ENCODE measurements at places on chromosomes 16 and 17. TPM values are rescaled to one million over a fixed set of nuclear protein-coding genes. Genes with fewer than 3 reads are reported as not detected.

SPATA32 gene
- 0.22 TPM for total RNA-seq

ZNF205 gene
- total RNA-seq: not detected

TEKT5 gene
- not detected for total RNA-seq

GRCh38 chr16:67549240-67549639 lies 13.1 kb upstream of the CTCF start:
- no peak for DNase-seq
- no peaks in the 10 kb centered on the region for H3K36me3 ChIP-seq
- H3K4me1 ChIP-seq: peaks cover 45% of the 10 kb centered on the region
- no peak overlapping the region for H3K4me3 ChIP-seq
- peak overlapping the region; percentile 42 for H3K27ac ChIP-seq

DNA sequence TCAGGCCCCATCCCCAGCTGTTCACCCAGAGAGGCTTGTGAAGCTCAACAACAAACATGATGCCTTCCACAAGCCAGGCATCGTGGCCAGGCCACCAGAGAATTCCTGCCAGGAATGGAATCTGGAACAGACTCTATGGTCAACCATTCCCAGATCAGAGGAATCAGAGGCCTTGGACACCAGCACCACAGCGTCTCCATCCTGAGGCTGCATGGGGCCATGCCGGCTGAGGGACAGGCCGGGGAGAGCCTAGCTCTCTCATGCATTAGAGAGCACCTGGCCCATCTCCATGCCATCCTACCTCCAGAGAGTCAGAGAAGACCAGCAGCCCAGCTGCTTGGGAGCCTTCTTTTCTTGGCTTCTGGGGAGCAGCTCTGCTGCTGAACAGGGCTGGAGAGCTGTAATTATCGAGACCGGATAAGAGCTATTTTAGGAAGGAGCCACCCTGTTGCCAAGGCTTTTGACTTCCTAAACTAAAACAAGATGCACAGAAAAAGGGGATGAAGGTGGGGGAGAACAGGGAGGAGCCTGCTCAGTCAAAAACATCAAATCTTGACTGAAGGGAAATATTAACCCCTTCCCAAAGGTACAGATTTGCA lies 24.5 kb upstream of the MTMR4 start:
- no peaks in the 10 kb centered on the region for H3K4me1 ChIP-seq
- no peak overlapping the region for H3K27ac ChIP-seq
- H3K27me3 ChIP-seq: no peaks in the 10 kb centered on the region
- no peak for DNase-seq
- no peaks in the 10 kb centered on the region for H3K36me3 ChIP-seq

DNA sequence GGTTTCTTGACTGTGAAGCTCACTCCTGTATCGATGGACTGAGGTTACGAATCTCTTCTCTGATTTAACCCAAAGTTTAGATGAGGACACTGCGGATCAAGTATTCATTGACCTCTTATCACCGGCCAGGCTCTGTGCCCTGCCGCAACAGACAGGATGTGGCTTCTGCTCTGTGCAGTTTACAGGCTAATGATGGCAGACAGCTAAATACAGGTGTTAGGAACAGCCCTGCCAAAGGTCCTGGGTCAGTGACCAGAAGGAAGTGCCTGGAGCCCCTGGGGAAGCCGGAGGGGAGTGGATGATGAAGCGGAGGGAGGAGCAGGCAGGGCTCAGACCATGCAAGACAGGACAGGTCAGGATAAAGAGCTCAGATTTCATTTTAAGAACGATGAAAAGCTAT lies 44.4 kb downstream of the HAPSTR1 start:
- no peak for DNase-seq
- H3K4me1 ChIP-seq: peaks cover 19% of the 10 kb centered on the region
- no peaks in the 10 kb centered on the region for H3K36me3 ChIP-seq
- no peaks in the 10 kb centered on the region for H3K27me3 ChIP-seq
- no peak overlapping the region for H3K27ac ChIP-seq
- H3K4me3 ChIP-seq: no peak overlapping the region

GRCh38 chr16:5874899-5875298 lies 777.3 kb upstream of the EEF2KMT start:
- H3K27ac ChIP-seq: no peak overlapping the region
- DNase-seq: no peak
- H3K4me1 ChIP-seq: no peaks in the 10 kb centered on the region
- H3K36me3 ChIP-seq: no peaks in the 10 kb centered on the region
- no peaks in the 10 kb centered on the region for H3K27me3 ChIP-seq

DNA sequence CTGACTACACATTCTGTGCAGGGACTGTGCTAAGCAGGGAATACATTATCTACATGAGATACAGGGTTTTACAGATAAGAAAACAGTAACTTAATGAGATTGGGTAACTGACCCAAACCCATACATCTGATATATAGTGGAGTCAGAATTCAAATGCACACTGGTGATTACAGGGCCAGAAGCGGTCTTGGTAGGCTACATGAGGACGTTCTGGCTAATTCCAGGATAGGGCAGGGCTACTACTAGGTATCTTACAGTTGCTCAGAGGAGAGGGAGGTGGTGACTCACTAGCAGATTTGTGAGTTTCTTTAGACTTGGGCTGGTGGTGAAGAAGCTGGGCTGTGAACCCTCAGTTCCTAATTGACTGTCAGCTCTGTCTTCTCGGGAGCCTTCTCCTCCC lies 21.4 kb downstream of the TRIM16 start:
- no peaks in the 10 kb centered on the region for H3K4me1 ChIP-seq
- DNase-seq: no peak
- H3K4me3 ChIP-seq: no peak overlapping the region
- no peak overlapping the region for H3K27ac ChIP-seq
- no peaks in the 10 kb centered on the region for H3K27me3 ChIP-seq
- no peaks in the 10 kb centered on the region for H3K36me3 ChIP-seq

- H3K27me3 ChIP-seq: no peaks in the 10 kb centered on the region
- no peaks in the 10 kb centered on the region for H3K36me3 ChIP-seq
- H3K27ac ChIP-seq: no peak overlapping the region
- no peaks in the 10 kb centered on the region for H3K4me1 ChIP-seq
- DNase-seq: no peak
Measured at GRCh38 chr17:79176792-79177601, 102.4 kb downstream of the ENGASE start.

GRCh38 chr17:49439673-49440571 lies 25.2 kb upstream of the PHB1 start:
- no peaks in the 10 kb centered on the region for H3K36me3 ChIP-seq
- H3K27me3 ChIP-seq: peaks cover 9% of the 10 kb centered on the region
- no peak overlapping the region for H3K4me3 ChIP-seq
- H3K4me1 ChIP-seq: no peaks in the 10 kb centered on the region

GRCh38 chr17:2780256-2780655 lies 16.0 kb upstream of the RAP1GAP2 start:
- H3K4me1 ChIP-seq: peaks cover 6% of the 10 kb centered on the region
- DNase-seq: no peak
- H3K4me3 ChIP-seq: no peak overlapping the region
- H3K36me3 ChIP-seq: no peaks in the 10 kb centered on the region
